Activated CD4-positive, alpha-beta memory T cell treated with anti-CD3 and anti-CD28 coated beads, Interleukin-2, amount 10 ng/mL, durations not matched to agents 7 days and 5 days (primary cell): ENCODE measurements at places on chromosomes 5 and 9. TPM values are rescaled to one million over a fixed set of nuclear protein-coding genes. Genes with fewer than 3 reads are reported as not detected.

DNA sequence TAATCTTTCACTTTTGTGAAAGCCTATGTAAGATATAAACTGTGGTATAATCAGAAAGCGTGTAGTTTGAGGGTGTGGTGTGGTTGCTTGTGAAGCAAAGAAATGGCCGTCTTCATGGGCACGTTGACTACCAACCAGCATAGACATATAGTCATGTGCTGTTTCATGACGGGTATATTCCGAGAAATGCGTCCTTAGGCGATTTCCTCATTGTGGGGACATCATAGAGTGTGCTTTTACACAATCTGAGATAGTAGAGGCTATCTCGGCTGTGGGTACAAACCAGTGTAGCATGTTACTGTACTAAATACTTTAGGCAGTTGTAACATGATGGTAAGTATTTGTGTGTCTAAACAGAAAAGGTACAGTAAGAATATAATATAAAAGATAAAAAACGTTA is 79.7 kb upstream of the LRRC70 start:
- no peak for DNase-seq
- no peak overlapping the region for H3K27ac ChIP-seq
- peaks cover 8% of the 10 kb centered on the region for H3K36me3 ChIP-seq
- H3K4me3 ChIP-seq: no peak overlapping the region
- H3K4me1 ChIP-seq: no peaks in the 10 kb centered on the region
- no peaks in the 10 kb centered on the region for H3K27me3 ChIP-seq

DNA sequence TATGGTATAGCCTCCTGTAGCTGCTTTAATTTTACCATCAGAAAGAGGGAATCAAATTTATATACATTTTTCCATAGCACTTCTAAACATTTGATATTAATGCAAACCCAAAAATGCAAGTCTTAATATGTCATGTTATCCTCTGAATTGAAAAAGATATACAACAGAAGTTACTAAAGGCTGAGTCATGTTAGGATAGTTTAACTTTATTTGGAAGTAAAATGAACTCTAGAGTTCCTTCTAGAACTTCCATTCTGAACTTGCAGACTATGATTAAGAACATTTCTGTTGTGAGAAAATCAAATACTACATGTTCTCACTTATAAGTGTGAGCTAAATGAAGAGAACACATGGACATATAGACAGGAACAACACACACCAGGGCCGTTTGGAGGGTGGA is 317.3 kb upstream of the PRR16 start:
- H3K27ac ChIP-seq: no peak overlapping the region
- DNase-seq: no peak
- H3K4me1 ChIP-seq: no peaks in the 10 kb centered on the region
- no peak overlapping the region for H3K4me3 ChIP-seq
- H3K27me3 ChIP-seq: no peaks in the 10 kb centered on the region

- no peak overlapping the region for H3K27ac ChIP-seq
- no peaks in the 10 kb centered on the region for H3K36me3 ChIP-seq
- H3K27me3 ChIP-seq: peaks cover 17% of the 10 kb centered on the region
- DNase-seq: no peak
- no peak overlapping the region for H3K4me3 ChIP-seq
- peaks cover 3% of the 10 kb centered on the region for H3K4me1 ChIP-seq
Measured at GRCh38 chr5:58852566-58852965, 269.7 kb downstream of the RAB3C start.

CARTPT gene
- total RNA-seq: not detected

- H3K4me1 ChIP-seq: peaks cover 24% of the 10 kb centered on the region
- H3K36me3 ChIP-seq: peaks cover 3% of the 10 kb centered on the region
- no peaks in the 10 kb centered on the region for H3K27me3 ChIP-seq
- no peak overlapping the region for H3K27ac ChIP-seq
- H3K4me3 ChIP-seq: no peak overlapping the region
Measured at GRCh38 chr5:143755966-143756365, 56.0 kb upstream of the HMHB1 start.

GRCh38 chr5:6442333-6442732 is 6.3 kb upstream of the UBE2QL1 start:
- H3K27ac ChIP-seq: no peak overlapping the region
- no peak for DNase-seq
- no peaks in the 10 kb centered on the region for H3K36me3 ChIP-seq
- no peak overlapping the region for H3K4me3 ChIP-seq
- peaks cover 35% of the 10 kb centered on the region for H3K27me3 ChIP-seq

DNA sequence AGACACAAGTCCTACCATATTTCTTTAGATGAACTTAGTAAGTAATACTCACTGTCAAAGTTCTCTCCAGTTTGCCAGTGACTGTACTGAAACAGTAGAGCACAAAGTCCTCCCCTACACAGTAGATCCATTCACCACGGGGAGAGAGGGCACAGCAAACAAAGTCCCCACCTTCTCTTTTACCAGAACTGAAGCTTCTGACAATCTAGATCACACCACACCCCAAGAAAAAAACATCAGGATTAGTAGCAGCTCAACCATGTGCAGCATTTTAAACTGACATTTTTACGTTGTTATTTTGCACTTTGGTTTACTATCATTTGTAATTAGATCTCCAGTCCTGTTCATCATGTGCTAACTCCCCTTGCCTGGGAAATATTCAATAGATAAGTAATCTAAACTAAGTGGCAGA is 23.0 kb downstream of the DNAJA1 start:
- no peak overlapping the region for H3K4me3 ChIP-seq
- H3K36me3 ChIP-seq: peaks cover 48% of the 10 kb centered on the region
- H3K4me1 ChIP-seq: peaks cover 26% of the 10 kb centered on the region
- DNase-seq: no peak

GRCh38 chr5:96655085-96655484 is 7.1 kb upstream of the CAST start:
- no peak overlapping the region for H3K27ac ChIP-seq
- H3K27me3 ChIP-seq: peaks cover 72% of the 10 kb centered on the region
- H3K4me3 ChIP-seq: no peak overlapping the region

DNA sequence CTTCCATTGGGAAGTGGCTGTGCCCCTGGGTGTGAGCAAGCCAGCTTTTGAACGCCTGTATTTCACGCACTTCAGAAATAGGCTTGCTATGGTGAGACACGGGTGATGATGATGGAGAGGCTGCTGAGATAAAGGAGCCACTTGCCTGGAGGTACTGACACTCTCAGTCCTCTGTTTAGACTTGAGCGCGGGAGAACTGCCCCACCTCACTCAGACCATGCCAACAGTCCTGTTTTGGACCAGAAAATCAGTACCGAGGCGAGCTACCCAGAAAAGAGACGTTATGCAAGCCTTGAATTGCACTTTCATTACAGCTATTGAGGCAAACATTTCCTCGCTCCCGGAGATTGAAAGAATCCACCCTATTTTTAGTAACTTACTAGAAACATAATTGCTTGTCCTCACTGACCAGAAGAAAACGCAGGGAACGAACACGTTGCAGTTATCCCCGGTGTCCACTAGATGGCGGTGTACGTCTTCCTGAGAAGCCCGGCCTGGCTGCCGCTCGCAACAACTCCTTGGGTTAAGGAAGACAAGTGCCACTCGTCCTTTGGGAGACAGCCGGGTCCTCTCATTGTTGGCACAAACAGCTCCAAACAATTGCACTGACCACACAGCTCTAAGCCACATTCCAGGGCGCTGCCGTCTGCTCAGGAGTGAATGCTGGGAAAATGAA is 142.4 kb downstream of the PSAT1 start:
- peaks cover 8% of the 10 kb centered on the region for H3K27me3 ChIP-seq
- DNase-seq: peak; percentile 66
- no peak overlapping the region for H3K27ac ChIP-seq
- H3K4me1 ChIP-seq: peaks cover 4% of the 10 kb centered on the region
- no peaks in the 10 kb centered on the region for H3K36me3 ChIP-seq

DNA sequence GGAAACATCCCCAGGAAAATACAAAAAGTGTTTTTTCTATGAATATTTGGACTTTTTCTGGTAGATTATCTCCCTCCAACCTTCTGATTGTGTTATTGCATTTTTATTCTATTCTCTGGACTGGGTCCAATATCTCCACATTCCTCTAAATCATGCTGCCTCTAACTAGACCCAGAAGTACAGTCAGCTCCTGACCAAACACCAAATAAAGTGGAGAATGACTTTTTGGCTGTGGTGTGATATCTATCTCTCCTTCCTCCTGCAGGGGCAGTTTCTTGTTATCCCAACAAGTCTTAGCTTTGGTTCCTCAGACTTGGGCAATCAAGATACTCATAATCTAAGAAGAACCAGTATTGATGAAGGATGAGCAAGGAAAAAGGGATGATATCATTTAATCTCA is 3.2 kb upstream of the RAI14 start:
- H3K27ac ChIP-seq: no peak overlapping the region
- peaks cover 2% of the 10 kb centered on the region for H3K36me3 ChIP-seq
- H3K4me1 ChIP-seq: peaks cover 15% of the 10 kb centered on the region

GRCh38 chr9:71549023-71549422 is 219.3 kb downstream of the CEMIP2 start:
- no peaks in the 10 kb centered on the region for H3K36me3 ChIP-seq
- no peak overlapping the region for H3K4me3 ChIP-seq
- DNase-seq: no peak
- H3K27me3 ChIP-seq: peaks cover 39% of the 10 kb centered on the region

GRCh38 chr9:125649315-125649714 is 57.7 kb downstream of the MAPKAP1 start:
- peaks cover 39% of the 10 kb centered on the region for H3K4me1 ChIP-seq
- H3K27me3 ChIP-seq: no peaks in the 10 kb centered on the region
- no peak overlapping the region for H3K4me3 ChIP-seq
- H3K27ac ChIP-seq: no peak overlapping the region
- peaks cover 11% of the 10 kb centered on the region for H3K36me3 ChIP-seq

GRCh38 chr5:1638658-1639400 is 115.1 kb upstream of the LPCAT1 start:
- no peak overlapping the region for H3K4me3 ChIP-seq
- peaks cover 14% of the 10 kb centered on the region for H3K27me3 ChIP-seq
- peak; percentile 12 for DNase-seq
- H3K36me3 ChIP-seq: no peaks in the 10 kb centered on the region
- no peak overlapping the region for H3K27ac ChIP-seq

- H3K4me1 ChIP-seq: peaks cover 4% of the 10 kb centered on the region
- peak overlapping the region; percentile 45 for H3K4me3 ChIP-seq
- no peak overlapping the region for H3K27ac ChIP-seq
- H3K27me3 ChIP-seq: peaks cover 8% of the 10 kb centered on the region
- DNase-seq: peak; percentile 28
- no peaks in the 10 kb centered on the region for H3K36me3 ChIP-seq
Measured at GRCh38 chr9:133199648-133200321, 9.3 kb downstream of the OBP2B start.

- no peak for DNase-seq
- H3K27ac ChIP-seq: no peak overlapping the region
- H3K27me3 ChIP-seq: no peaks in the 10 kb centered on the region
- H3K36me3 ChIP-seq: peaks cover 3% of the 10 kb centered on the region
- peaks cover 3% of the 10 kb centered on the region for H3K4me1 ChIP-seq
Measured at GRCh38 chr9:3277200-3277599, 248.6 kb downstream of the RFX3 start.

- no peak overlapping the region for H3K4me3 ChIP-seq
- H3K4me1 ChIP-seq: no peaks in the 10 kb centered on the region
- no peak for DNase-seq
- no peak overlapping the region for H3K27ac ChIP-seq
- peaks cover 65% of the 10 kb centered on the region for H3K36me3 ChIP-seq
Measured at GRCh38 chr9:32454280-32454679, 69.8 kb downstream of the ACO1 start.

- H3K36me3 ChIP-seq: peaks cover 77% of the 10 kb centered on the region
- H3K27me3 ChIP-seq: no peaks in the 10 kb centered on the region
- no peak for DNase-seq
- H3K27ac ChIP-seq: no peak overlapping the region
- H3K4me1 ChIP-seq: peaks cover 3% of the 10 kb centered on the region
- no peak overlapping the region for H3K4me3 ChIP-seq
Measured at GRCh38 chr9:111400564-111400898, 70.5 kb upstream of the OR2K2 start.

DNA sequence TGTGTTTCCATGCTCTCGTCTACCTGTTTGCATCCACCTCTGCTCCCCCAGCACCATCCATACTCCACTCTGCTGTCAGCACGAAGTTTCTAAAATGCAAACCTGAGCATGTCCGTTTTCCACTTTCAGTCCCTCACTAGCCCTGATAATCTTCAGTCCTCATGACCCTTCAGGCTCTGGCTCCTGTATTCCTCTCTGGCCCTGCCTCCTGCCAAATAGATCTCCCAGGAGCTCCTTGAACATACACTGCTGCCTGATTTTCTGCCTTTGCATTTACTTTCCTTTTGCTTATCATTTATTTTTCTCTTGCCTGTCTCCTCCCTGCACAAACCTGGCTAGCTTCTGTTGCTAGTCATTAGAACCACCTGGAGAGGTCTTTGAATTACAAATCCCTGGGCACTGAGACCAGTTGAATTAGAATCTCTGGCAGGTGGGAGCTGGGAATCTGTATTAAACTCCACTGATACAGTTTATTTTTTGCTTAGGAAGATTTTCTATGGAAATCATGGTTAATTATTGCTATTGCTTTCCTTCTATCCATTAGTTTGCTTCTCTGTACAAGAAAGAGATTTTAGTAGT is 18.5 kb downstream of the ARHGEF28 start:
- H3K27me3 ChIP-seq: peaks cover 41% of the 10 kb centered on the region
- no peaks in the 10 kb centered on the region for H3K4me1 ChIP-seq

DNA sequence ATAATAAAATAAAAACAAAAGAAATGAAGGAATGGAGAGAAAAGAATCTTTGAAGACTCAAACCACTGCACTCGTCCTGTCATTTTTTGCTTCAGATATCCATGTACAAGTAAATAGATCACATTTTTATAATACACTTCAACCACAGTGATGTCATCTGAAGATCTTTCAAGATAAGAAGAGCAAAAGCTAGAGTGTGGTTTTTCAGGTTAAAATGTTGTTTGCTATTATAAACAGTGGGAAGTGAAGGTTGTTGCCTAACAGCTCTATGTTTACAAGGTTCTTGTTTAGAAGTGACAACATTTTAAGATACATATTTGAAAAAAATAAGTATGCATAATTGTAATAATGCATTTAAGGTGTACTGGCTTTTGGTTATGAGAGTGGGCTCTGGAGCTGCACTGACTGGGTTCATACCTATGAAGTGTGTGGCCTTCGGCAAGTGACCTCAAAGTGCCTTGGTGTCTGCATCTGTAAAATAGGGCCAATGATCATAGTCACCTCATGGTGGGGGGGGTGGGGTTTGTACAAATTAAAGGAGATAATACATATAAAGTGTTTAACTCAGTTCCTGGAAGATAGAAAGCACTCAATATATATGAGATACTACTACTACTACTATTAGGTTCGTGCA is 45.5 kb upstream of the IL7R start:
- H3K4me1 ChIP-seq: peaks cover 61% of the 10 kb centered on the region
- H3K36me3 ChIP-seq: peaks cover 13% of the 10 kb centered on the region
- peak; percentile 71 for DNase-seq
- no peaks in the 10 kb centered on the region for H3K27me3 ChIP-seq
- H3K4me3 ChIP-seq: peak overlapping the region; percentile 53
- H3K27ac ChIP-seq: peak overlapping the region; percentile 94

PCDHGB6 gene
- total RNA-seq: not detected

GRCh38 chr9:78866207-78867132 is 569.5 kb downstream of the PSAT1 start:
- H3K27ac ChIP-seq: no peak overlapping the region
- no peaks in the 10 kb centered on the region for H3K4me1 ChIP-seq
- H3K27me3 ChIP-seq: no peaks in the 10 kb centered on the region
- H3K4me3 ChIP-seq: no peak overlapping the region
- no peaks in the 10 kb centered on the region for H3K36me3 ChIP-seq

FRRS1L gene
- total RNA-seq: not detected
